ENCODE measurements at places on chromosomes 4 and X.

DNA sequence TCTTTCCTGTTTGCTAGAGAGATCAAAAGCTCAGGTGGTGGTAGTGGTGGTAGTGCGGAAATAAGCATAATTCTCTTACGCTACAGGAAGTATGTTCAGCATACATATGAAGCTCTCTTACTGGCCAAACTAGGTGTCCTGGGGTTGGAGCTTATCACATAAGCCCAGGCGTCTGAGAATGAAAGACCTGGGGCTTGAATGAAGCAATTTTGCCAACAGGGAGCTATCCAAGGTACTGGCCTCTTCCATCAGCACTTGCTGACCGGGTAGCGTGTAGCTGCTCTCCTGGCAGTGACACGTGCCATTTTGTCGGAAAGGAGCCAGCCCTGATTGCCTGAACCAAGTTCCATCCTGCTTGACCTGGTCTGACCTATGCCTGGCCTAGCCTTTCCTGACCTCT lies 65.9 kb upstream of the HPF1 start:
- DNase-seq: peak; percentile 24

DNA sequence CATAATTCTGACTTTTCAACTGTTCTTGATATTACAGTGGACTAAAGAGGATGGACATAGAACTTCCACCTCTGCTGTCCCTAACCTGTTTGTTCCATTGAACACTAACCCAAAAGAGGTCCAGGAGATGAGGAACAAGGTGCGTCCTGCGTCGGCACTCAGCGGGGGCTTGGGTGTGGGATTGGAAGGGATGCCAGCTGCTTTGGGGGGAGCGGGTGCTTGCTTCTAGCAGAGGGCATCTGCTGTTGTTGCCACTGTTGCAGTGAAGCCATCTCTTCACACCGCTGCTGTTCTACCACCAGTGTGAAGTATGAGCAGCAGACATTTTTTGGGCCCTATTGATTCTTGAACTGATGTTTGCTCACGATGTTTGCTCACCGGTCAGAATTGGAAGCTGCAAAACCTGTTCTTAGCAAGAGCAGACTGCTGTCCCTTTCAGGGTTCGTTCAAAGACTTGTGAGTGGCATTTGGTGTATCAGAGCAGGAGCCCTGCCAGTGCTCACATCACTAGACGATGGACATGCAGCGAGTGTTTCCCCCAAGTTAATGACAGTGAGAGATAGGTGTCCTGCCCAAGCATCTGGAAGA lies 55.4 kb downstream of the NOP14 start:
- no peak for DNase-seq

DNA sequence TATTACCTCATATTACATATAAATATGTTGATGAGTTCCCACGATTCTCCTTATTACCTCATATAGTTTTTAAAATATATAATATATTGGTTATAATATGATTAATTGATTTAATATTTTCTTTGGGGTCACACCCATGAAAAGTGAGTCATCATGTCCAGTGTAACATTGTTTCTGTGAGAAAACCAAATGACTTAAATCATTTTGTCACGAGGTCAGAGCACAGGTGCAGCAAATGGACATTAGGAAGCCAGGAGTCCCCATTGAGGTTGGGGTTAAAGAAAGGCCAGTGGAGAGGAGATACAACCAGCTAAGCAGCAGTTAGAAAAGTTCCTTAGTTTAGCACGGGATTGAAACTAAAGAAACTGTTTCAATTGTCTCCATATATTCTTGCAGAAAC lies 133.9 kb upstream of the RAPGEF2 start:
- DNase-seq: no peak

GRCh38 chrX:74536832-74537371 lies 77.5 kb downstream of the RLIM start:
- DNase-seq: no peak

- DNase-seq: no peak
These were observed 92.6 kb downstream of the TSPAN5 start for GRCh38 chr4:98565681-98566301.

DNA sequence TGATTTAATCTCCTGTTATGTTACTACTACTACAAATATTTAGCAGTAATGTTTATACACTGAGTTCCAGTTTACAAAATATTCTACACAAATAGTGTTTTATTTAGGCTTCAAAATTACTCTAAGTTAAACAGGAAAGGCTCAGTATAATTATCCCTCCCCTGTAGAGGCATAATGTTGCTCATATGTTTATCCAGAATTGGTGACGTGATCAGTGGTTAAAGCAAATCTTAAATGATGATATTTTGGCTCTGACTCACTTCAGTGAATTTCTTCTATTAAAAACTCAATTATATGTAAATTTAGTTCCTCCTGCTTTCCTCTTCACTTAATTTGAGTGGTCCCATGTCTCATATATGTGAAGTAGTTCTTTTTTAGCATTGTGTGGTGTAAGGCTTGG lies 438.5 kb downstream of the ADGRL3 start:
- DNase-seq: no peak

DNA sequence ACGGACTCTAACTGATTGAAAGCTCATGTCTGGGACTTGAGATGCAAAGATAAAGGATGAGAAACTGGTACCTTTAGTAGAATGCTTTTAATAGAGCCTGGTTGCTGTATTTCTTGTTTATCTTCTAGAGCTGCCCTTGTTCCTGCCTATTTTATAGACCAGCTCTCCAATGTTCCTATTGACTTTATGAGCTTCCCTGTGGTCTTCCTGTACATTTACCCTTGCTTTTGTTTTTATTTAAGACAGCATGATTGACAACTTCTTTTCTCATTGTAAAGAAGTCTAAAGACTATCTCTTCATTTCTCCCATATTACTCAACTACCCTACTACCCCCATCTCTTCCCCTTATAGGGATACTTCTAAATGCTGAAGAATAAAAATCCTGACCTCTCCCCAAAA lies 174.7 kb downstream of the UGT8 start:
- no peak for DNase-seq

GRCh38 chrX:646796-647195 lies 16.2 kb downstream of the SHOX start:
- no peak for DNase-seq

- DNase-seq: no peak
These were observed 164.8 kb downstream of the CHM start for GRCh38 chrX:85882601-85883000.

GRCh38 chr4:38111717-38112116 lies 151.5 kb downstream of the PTTG2 start:
- no peak for DNase-seq

DNA sequence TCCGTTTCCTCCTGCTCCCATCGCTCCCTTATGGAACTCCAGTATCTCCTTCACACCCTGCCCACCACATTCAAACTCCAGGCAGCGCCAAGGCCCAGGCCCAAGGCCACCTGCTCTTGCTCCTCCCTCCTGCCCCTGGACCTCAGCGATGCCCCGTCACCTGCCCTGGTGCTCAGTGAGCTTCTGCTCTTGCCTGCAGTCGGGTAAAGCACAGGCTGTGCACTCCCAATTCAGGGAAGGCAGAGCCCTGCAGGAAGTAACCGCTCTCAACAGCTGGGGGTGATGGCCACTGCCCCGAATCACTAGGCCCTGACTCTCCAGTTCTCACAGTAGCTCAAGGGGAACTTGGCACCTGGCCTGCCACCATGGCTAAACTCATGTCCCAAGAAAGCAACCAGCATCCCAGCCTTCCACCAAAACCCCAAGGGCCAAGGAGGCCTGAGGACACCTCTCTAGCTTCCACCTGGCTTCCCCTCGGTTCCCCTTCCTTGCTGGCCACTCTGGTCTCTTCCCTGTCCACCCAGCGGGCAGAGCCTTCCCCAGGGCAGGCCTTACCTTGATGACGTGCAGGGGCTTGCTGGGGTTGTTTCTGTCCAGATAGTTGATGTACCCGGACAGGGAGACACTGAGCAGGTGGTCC lies 29.3 kb downstream of the WDR1 start:
- DNase-seq: no peak

DNA sequence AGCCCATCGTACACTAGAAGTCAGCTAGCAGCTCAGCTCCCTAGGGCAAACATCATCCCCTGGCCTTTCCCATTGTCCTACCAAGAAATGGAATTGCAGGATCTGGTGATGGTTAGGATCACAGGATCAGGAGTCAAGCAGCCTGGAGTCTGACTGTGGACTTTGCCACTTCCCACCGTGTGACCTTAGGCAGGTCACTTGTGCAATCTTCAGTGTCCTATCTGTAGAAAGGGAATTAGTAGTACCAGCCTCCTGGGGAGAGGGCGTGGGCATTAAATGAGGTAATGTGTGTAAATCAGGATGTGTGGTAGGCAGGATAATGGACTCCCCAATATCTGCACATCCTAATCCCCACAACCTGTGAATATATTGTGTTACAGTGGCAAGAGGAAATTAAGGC lies 38.6 kb upstream of the APLN start:
- DNase-seq: no peak

GRCh38 chr4:188433741-188434315 lies 294.6 kb downstream of the TRIML1 start:
- no peak for DNase-seq
